ENCODE measurements at places on chromosomes 2 and 18. TPM values are rescaled to one million over a fixed set of nuclear protein-coding genes. Genes with fewer than 3 reads are reported as not detected.

The CD207 gene
- not detected for polyA plus RNA-seq

The CFAP65 gene
- polyA plus RNA-seq: not detected

DNA sequence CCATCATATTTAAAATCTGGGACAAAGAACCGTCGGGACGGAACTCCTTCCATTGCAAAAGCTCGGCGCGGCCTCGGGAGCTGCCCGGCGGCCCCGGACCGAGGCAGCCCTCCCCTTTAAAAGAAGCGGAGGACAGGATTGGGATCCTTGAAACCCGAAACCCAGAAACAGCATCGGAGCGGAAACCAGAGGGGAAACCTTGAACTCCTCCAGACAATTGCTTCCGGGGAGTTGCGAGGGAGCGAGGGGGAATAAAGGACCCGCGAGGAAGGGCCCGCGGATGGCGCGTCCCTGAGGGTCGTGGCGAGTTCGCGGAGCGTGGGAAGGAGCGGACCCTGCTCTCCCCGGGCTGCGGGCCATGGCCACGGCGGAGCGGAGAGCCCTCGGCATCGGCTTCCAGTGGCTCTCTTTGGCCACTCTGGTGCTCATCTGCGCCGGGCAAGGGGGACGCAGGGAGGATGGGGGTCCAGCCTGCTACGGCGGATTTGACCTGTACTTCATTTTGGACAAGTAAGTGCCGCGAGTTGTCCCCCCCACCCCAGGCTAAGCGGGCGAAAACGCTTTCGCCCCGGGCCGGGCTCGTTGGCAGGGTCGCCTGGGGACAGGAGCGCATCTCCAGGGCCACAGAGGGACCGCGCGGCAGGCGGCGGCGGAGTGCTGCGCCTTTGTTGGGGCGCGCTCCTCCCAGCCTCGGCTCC lies at the start of gene ANTXR1:
Gene ANTXR1 (plus strand): TSS at position 38 of the 698 bp plus-strand sequence. CDS start 321 bp downstream, at position 359.
- DNase-seq: no peak

- no peak for DNase-seq
Observed at GRCh38 chr2:112483042-112483473, 1.1 kb downstream of the TTL start.

DNA sequence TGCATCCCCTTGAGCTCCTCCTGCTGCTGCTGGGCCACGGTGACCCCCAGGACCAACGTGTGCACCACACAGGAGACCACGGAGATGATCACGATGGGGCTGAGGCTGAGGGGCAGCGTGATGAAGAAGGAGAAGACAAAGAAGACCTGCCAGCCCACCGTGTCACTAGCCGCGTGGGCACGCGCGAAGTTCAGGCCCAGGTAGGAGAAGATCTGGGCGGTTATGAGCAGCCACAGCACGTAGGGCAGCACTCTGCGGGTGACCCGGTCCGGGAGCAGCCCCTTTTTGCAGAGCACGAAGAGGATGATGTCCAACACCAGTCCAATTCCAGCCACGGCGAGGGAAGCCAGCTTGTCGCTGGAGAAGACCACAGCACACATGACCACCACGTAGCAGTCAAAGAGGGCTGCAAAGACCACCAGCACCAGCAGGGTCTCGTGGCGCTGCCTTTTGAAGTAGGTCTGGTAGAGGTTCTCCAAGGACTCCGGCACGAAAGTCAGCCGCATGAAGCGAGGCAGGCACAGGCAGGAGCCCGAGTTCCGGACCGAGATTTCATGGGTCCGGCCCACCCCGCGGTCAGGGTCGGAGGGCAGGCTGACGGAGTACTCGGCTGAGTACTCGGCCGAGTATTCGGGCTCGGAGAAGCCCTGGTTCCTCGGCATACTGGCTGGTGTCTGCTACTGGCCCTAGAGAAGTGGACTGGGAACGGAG lies 1.6 kb downstream of the ADCY3 start:
- DNase-seq: no peak

DNA sequence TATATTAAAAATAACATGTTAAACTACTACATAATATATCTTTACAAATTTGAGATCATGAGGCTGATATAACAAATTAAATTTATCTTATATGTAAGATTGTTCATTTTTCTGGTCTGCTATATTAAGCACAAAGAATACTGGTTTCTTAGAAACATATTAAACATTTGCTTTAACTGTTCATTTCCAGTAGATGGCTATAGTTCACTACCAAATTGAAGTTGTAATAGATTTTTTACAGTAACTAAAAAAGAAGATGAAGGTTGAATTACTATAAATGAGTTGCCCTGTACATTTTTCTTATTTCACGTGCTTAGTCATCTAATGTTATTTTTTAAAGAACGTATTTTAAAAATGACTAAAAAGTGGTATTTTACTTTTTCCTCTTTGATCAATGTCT lies 57.0 kb downstream of the ZNF407 start:
- DNase-seq: no peak
